ENCODE measurements at places on chromosomes 7 and 10. TPM values are rescaled to one million over a fixed set of nuclear protein-coding genes. Genes with fewer than 3 reads are reported as not detected.

- H3K27me3 ChIP-seq, result no peaks in the 10 kb centered on the region
- H3K36me3 ChIP-seq, result peaks cover 16% of the 10 kb centered on the region
- no peak overlapping the region for H3K27ac ChIP-seq
- peak; percentile 71 for DNase-seq
- H3K4me3 ChIP-seq, result no peak overlapping the region
Observed at GRCh38 chr10:72337039-72337629, 17.6 kb downstream of the DNAJB12 start.

DNA sequence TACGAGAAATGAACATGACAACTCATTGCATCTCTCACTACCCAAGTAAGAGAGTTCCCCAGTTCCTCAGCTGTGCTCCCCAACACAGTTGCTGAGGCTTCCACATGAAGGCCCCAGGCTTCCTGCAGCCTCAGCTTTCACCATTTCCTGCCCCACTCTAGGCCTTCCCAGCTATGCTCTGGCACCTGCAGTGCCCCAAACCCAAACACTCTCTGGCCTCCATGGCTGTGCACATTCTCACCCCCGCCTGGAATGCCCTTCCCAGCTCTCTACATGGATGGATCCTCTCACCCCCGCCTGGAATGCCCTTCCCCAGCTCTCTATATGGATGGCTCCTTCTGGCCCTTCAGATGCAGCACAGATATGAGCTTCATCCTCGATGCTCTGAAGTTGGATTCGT, 61.3 kb downstream of the KIAA1549 start:
- no peaks in the 10 kb centered on the region for H3K36me3 ChIP-seq
- no peaks in the 10 kb centered on the region for H3K4me1 ChIP-seq
- H3K27me3 ChIP-seq, result no peaks in the 10 kb centered on the region

DNA sequence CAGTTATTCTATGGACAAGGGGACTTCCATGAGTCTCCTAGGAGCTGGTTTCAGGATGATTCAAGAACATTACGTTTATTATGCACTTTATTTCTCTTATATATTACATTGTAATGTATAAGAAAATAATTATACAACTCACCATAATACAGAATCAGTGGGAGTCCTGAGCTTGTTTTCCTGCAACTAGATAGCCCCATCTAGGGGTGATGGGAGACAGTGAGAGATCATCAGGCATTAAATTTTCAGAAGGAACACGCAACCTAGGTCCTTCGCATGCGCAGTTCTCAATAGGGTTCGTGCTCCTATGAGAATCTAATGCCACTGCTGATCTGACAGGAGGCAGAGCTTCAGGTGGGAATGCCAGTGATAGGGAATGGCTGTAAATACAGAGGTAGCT, 137.9 kb downstream of the ANKRD30A start:
- H3K27me3 ChIP-seq, result no peaks in the 10 kb centered on the region
- no peaks in the 10 kb centered on the region for H3K36me3 ChIP-seq
- DNase-seq, result no peak
- no peak overlapping the region for H3K27ac ChIP-seq

The MRLN gene
- not detected for polyA plus RNA-seq

DNA sequence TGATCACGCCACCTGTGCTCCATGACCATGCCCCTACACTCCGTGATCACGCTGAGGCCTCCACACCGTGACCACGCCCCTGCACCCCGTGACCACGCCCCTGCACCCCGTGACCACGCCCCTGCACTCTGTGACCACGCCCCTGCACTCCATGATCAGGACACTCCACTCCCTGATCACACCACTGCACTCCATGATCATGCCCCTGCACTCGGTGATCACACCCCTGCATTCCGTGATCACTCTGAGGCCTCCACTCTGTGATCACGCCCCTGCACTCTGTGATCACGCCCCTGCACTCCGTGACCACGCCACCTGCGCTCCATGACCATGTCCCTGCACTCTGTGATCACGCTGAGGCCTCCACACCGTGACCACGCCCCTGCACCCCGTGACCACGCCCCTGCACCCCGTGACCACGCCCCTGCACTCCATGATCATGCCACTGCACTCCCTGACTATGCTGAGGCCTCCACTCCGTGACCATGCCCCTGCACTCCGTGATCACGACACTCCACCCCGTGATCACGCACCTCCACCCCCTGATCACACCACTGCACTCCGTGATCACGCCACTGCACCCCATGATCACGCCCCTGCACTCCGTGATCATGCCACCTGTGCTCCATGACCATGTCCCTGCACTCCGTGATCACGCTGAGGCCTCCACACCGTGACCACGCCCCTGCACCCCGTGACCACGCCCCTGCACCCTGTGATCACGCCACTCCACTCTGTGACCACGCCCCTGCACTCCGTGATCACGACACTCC, 27.7 kb downstream of the STK32C start:
- H3K36me3 ChIP-seq, result no peaks in the 10 kb centered on the region
- H3K4me3 ChIP-seq, result no peak overlapping the region
- H3K27ac ChIP-seq, result no peak overlapping the region
- DNase-seq, result no peak
- H3K4me1 ChIP-seq, result no peaks in the 10 kb centered on the region

DNA sequence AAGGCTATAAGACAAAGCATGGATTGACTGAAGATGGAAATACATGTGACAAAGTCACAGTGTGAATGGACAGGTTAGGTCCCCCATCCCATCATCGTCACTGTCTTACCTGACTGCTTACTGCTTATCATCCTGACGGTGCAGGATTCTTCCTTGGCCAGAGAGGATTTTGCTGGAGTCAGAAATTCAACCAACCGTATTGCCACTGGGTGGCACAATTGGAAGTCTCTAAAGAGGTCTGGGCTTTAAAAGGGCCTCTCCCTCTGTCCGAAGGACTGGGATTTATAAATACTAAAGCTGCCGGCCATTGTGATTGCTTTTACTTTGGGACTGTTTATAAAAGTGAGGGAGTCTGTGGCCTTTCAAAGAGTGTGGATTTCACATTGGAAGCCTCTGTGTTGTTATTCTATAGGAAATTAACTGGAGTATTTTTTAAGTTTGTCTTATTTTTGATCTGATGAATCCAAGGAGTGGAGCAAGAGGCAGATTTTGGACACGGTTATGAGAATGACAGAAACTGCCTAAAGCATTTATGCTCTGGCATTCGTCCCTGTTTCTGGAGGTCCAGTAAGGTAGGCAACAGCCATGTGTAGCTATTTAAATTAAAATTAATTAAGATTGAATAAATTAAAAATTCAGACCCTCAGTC, 113.3 kb upstream of the CREB5 start:
- H3K27me3 ChIP-seq, result no peaks in the 10 kb centered on the region
- no peak overlapping the region for H3K4me3 ChIP-seq
- H3K4me1 ChIP-seq, result no peaks in the 10 kb centered on the region
- no peak for DNase-seq
- no peaks in the 10 kb centered on the region for H3K36me3 ChIP-seq

DNA sequence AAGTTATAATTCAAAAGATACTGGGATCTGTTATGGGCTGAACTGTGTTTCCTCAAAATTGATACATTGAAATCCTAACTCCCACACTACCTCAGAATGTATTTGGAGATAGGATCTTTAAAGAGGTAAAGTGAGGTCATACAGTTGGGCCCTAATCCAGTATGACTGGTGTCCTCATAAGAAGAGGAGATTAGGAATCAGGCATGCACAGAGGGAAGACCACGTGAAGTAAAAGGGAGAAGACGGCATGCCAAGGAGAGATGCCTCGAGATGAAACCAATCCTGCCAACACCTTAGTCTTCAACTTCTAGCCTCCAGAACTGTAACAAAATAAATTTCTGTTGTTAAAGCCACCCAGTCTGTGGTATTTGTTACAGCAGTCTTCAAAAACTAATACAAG, 5.9 kb upstream of the CFAP69 start:
- H3K4me3 ChIP-seq, result no peak overlapping the region
- H3K27me3 ChIP-seq, result no peaks in the 10 kb centered on the region
- no peak for DNase-seq
